A549 treated with CORT108297 at 1 μM for 4 hours (cell line): ENCODE measurements at places on chromosomes 5 and 9. TPM values are rescaled to one million over a fixed set of nuclear protein-coding genes. Genes with fewer than 3 reads are reported as not detected.

IFNA5 gene
- not detected in 5 replicates for total RNA-seq

C5orf58 gene
- total RNA-seq: not detected in 5 replicates

SV2C gene
- not detected in 5 replicates for total RNA-seq

IL3 gene
- not detected in 5 replicates for total RNA-seq

MARCHF11 gene
- total RNA-seq: not detected in 5 replicates

TTC23L gene
- 0.13 to 0.70 TPM (median 0.23 TPM) in 3 of 5 replicates, not detected in the others for total RNA-seq

LECT2 gene
- total RNA-seq: not detected in 5 replicates

FAM78A gene
- total RNA-seq: 0.32 to 0.69 TPM (median 0.42 TPM) in 5 replicates

FAM200C gene
- total RNA-seq: 1.9 to 2.6 TPM (median 2.4 TPM) in 5 replicates

PCDHB10 gene
- 0.02 to 0.03 TPM in 2 of 5 replicates, not detected in the others for total RNA-seq

PSAT1 gene
- total RNA-seq: 168 to 192 TPM (median 177 TPM) in 5 replicates

SLC1A3 gene
- 0.20 TPM in 1 of 5 replicates, not detected in the others for total RNA-seq

GLRX gene
- 50.6 to 94.5 TPM (median 58.6 TPM) in 5 replicates for total RNA-seq

FAM169A gene
- 4.2 to 7.6 TPM (median 6.7 TPM) in 5 replicates for total RNA-seq

SPINK13 gene
- total RNA-seq: 0.10 TPM in 1 of 5 replicates, not detected in the others

IL9 gene
- not detected in 5 replicates for total RNA-seq

SHOC1 gene
- total RNA-seq: not detected in 5 replicates

BSPRY gene
- 0.08 to 0.12 TPM (median 0.09 TPM) in 3 of 5 replicates, not detected in the others for total RNA-seq

WDR36 gene
- total RNA-seq: 11.8 to 16.7 TPM (median 14.7 TPM) in 5 replicates

TAF11L5 gene
- not detected in 5 replicates for total RNA-seq

ELOVL7 gene
- total RNA-seq: 9.0 to 14.3 TPM (median 11.7 TPM) in 5 replicates

FGF10 gene
- not detected in 5 replicates for total RNA-seq

TMC1 gene
- total RNA-seq: 0.02 to 0.13 TPM (median 0.07 TPM) in 4 of 5 replicates, not detected in the other

ADAM19 gene
- 11.4 to 18.4 TPM (median 14.3 TPM) in 5 replicates for total RNA-seq

ADAMTS19 gene
- total RNA-seq: not detected in 5 replicates

PAEP gene
- total RNA-seq: 0.14 to 0.28 TPM (median 0.21 TPM) in 5 replicates

OGN gene
- not detected in 5 replicates for total RNA-seq

WDR31 gene
- total RNA-seq: 0.95 to 1.4 TPM (median 1.1 TPM) in 5 replicates

SPINK7 gene
- total RNA-seq: not detected in 5 replicates

PCDHA12 gene
- total RNA-seq: 2.6 to 3.4 TPM (median 3.0 TPM) in 5 replicates

CCDC152 gene
- total RNA-seq: not detected in 5 replicates

OXCT1 gene
- total RNA-seq: 2.4 to 3.4 TPM (median 2.8 TPM) in 5 replicates

TLR4 gene
- total RNA-seq: 0.10 to 0.18 TPM (median 0.13 TPM) in 5 replicates

TICAM2 gene
- total RNA-seq: 0.75 to 1.4 TPM (median 1.2 TPM) in 5 replicates

GLRA1 gene
- not detected in 5 replicates for total RNA-seq
